ENCODE measurements at places on chromosomes 2 and 18.

DNA sequence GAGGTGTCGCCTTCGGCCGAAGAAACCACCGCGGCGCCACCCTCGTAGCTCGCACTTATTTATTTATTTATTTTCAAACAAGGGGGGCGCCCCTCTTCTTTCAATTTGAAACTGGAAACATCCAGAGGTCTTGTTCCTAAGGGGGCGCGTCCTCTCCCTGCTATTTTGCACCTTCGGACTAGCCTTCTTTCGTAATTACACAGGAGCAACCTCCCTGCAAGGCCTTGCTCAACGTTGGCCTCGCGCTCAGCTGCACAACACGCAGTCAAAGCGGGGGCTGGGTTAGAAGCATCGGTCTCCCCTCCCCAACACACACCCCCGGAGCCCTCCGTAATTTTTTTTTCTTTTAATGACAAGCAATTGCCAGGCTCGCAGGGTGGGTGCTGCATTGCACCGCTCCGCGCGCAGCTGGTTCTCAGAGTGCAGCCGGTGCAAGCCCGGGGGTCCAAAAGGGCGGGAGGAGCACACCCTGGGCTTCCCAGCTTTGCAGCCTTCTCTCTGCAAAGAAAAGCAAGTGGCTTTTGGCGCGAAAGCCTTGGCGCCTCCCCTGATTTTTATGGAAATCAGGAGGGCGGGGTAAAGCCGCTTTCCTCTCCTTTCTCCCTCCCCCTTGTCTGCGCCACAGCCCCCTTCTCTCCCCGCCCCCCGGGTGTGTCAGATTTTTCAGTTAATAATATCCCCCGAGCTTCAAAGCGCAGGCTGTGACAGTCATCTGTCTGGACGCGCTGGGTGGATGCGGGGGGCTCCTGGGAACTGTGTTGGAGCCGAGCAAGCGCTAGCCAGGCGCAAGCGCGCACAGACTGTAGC is at the start of gene MYCN:
TSS of gene MYCN (plus strand) at position 697 of the 807 bp plus-strand sequence. CDS start 1,515 bp downstream, outside the sequence.
- DNase-seq = peak; percentile 89

GRCh38 chr2:230441227-230441897 is 25.4 kb downstream of the SP100 start:
- no peak for DNase-seq

- DNase-seq = no peak
Measured at GRCh38 chr2:65374999-65375398, 57.4 kb downstream of the SPRED2 start.

- DNase-seq = no peak
Measured at GRCh38 chr2:65067806-65068553, 11.8 kb downstream of the CEP68 start.

Measured in H1 (cell line).